Prostate gland (tissue), 2 donors: ENCODE measurements at places on chromosomes 4 and X. TPM values are rescaled to one million over a fixed set of nuclear protein-coding genes. Genes with fewer than 3 reads are reported as not detected.

DNA sequence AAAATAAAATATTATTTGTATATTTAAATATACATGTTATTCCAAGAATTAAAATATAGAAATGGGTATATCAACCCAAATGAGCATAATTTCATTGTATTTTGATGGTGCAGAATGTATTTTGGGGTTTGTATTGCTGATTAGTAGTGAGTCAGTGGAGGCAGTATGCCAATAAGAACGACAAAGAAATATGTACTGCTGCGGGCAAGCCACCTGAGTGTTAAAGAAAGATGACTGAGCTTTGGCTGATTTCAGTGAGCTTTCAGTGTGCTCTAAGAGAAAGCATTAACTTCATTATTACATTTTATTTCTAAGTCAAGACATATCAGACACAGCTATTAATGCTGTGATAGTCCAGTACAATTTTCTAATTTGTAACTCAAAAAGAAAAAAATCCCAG, 297.8 kb downstream of the ANK2 start:
- no peak for DNase-seq

- DNase-seq: no peak
Observed at GRCh38 chr4:12286351-12286750, 857.7 kb upstream of the HS3ST1 start.

GRCh38 chr4:25180524-25181131, 20.4 kb upstream of the SEPSECS start:
- DNase-seq: peak; percentile 30

- DNase-seq: no peak
Observed at GRCh38 chr4:83178029-83178428, 63.5 kb upstream of the PLAC8 start.

DNA sequence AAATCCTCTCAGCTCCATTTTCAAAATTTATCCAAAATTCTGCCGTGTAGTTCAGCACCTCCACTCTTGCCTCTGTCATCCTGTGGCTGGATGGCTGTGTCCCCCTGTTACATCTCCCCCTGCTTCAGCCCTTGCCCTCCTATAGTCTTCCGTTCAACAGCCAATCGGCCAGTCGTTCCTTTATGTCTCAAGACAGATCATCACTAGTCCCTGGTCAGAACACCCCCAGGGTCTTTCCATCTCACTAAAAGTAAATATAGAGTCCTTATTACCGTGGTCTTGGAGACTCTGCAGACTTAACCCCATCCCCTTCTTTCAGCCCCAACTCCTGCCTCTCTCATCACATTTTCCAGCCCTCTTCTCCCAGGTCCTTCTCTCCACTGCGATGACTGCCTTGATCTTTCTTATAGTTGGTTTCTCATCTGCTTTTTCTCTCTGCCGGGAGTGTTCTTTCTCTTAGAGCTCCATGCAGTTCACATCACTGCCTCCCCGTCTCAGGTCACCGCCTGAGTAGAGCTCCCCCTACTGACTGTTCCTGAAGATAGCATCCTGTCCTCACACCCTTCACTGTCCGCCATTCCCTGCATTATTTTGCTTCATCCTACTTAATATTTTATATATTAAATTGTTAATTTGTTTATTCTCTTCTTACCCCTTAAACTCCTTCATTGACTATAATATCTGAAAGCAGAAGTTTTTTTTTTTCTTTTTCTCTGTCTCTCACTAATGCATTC, 736.9 kb upstream of the MAGEB2 start:
- DNase-seq: no peak

GRCh38 chr4:184951668-184952160, 66.6 kb upstream of the HELT start:
- DNase-seq: no peak

GRCh38 chr4:874971-875817, 49.3 kb upstream of the CPLX1 start:
- no peak for DNase-seq

GRCh38 chr4:101944649-101945048, 154.1 kb downstream of the BANK1 start:
- DNase-seq: no peak

- no peak for DNase-seq
Observed at GRCh38 chr4:91434631-91435030, 869.1 kb upstream of the GRID2 start.

DNA sequence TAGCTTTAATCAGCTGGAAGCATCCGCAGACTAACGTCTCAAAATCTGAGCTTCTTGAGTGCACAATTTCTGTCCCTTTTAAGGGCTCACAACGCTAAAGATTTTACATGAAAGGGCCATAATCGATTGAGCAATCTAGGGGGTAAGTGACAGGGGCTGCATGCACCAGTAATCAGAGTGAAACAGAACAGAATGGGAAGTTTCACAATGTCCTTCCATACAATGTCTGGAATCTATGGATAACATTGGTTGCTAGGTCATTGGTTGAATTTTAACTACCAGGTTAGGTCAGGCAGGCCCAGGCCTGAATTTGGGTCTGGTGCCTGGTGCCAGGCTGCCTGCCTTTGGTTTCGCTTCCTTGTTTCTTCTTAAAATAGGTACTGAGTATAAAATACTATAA, 42.0 kb upstream of the MTMR8 start:
- peak; percentile 4 for DNase-seq

DNA sequence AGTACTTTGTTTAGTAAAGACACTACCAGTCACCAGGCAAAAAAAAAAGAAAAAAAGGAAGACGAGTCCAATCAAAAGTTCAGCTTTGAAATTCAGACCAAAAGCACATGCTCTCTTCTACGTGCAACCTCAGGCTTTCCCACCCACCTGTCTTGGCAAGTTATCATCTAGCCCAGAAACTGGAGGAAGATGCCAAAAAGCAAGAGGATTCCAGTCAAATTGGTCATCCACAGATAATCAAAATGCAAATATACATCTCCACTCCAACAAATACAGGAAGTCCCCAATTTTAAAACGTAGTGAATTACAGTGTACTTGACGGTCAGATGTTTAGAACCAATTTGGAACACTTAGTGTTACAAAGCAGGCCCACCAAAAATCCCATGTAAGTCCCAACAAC, 96.5 kb downstream of the PALLD start:
- DNase-seq: no peak

GRCh38 chrX:107686026-107686425, 57.7 kb downstream of the PRPS1 start:
- no peak for DNase-seq

DNA sequence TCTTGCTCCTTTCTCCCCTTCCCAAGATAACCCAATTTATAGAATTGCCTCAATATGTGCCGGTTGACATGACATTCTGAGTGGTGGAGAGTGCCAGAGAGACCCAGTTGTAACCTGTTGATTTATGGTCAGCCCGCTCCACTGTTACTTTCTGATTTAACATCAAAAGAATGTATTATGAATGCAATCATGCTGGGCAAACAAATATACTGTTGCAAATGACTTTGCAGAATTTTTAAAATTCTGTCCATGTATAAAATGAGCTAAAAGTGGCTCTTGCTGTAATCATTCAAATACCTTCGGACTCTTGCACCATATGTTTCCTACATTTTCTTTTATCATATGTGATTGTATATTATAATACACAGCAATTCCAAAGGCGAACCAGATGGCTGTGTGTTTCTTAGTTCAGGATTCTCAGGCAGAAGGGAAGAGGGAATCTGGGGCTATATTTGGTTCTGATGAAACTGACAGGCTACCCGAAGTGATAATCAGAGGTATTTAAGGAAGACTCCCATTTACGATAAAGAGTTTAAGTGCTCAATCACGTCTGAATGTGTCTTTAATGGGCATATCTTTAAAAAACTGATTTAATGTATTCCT, 131.7 kb downstream of the CLCN4 start:
- DNase-seq: no peak

GRCh38 chr4:111963158-111963700, 182.0 kb upstream of the FAM241A start:
- no peak for DNase-seq

GRCh38 chr4:140738139-140738538, 18.0 kb downstream of the TBC1D9 start:
- DNase-seq: no peak

GRCh38 chrX:156002507-156002906, 5.0 kb downstream of the IL9R start:
- DNase-seq: no peak

- DNase-seq: no peak
Observed at GRCh38 chrX:130413415-130413814, 11.6 kb downstream of the RBMX2 start.

DNA sequence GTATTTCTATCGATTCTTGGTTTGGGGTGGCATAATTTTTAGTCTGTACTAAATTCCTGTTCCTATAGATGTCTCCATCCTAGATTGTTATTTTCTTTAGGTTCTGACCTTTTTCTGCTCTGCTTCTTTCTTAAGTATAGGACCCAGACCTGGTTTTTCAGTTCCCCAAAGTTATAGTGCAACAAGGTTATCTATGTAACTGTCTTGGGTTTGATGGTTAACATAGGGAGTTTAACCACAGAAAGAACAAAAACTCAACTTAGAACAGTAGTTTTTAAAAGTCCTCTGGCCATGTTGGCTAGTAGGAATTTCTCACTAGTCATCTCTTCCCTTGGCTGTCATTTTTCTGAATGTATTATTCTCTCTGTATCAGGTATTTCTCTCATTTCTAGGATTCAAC, 38.8 kb upstream of the MAD2L1 start:
- no peak for DNase-seq

DNA sequence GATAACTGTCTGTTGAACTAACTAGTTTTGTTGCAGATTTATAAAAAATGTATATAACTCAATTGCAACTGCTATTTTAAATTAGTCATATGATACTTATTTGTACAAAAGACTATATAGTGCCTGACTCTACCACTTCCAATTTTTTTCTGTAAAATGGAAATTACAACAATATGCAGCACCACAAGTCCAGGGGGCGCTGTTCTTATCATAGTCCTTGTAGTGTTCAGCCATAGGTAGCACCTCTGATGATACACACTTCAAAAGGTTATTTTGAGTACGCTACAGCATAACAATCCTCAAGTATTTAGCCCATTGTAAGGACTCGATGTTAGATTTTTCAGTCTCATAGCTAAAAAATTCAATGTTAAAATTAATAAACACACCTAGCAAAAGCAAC, 174.9 kb downstream of the CORIN start:
- DNase-seq: no peak

DNA sequence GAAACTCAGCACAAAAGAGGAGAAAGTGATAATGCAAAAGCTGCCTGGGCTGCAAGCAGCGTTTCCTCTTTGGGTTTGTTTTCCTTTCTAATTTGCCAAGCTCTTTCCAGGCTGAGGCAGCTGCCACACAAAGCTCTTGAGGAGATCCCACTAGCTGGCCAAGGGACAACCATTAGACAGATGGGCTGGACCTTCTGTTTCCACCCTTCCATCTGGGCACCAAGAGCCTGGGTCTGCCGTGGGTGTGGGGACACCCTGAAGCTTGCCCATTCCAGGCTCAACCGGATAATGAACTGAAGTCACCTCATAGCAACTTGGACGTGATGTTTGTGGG, 194.6 kb upstream of the C1QTNF7 start:
- no peak for DNase-seq

IDUA gene
- total RNA-seq: 53.6 TPM

- no peak for DNase-seq
Observed at GRCh38 chrX:108271397-108271787, 166.8 kb downstream of the COL4A6 start.

PLXNA3 gene
- 21.0 TPM for total RNA-seq

DNA sequence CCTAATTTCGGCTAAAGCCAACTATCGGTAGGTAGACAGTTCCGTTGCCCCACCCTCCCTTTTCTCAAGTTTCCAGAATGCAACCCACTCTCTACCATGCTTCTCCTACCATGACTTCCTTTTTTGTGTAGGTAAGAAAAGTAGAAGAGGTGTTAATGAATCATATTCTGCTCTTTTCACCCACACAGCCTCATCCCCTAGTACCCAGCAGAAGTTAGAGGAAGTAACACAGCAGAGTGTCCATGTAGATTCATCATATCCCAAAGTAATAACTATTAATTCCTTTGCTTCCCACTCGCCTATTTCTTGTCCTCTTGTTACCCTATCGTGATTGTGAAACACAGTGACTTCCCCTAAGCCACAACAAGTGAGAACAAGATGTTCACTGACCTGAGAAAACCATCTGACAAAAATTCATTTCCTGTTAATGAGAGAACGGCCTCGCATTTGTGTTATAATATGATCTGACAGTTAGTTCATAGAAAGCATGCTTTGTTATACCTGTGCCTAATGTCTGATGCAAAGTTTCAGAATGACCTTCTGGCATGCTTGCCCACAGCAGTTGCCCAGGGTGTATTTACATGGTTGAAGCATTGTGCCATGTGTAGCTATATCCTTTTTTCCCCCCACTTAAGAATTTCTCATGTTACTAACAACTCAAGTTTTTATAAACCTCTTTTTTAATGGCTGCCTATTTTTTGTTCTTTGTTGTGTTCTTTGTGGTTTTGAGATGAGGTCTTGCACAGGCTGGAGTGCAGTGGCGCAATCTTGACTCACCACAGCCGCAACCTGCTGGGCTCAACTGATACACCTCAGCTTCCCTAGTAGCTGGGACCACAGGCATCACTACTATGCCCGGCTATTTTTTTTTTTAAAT, 185.6 kb downstream of the RAP1GDS1 start:
- no peak for DNase-seq

SERPINA7 gene
- not detected for total RNA-seq
